ENCODE measurements at places on chromosomes 2 and 18. TPM values are rescaled to one million over a fixed set of nuclear protein-coding genes. Genes with fewer than 3 reads are reported as not detected.

DNA sequence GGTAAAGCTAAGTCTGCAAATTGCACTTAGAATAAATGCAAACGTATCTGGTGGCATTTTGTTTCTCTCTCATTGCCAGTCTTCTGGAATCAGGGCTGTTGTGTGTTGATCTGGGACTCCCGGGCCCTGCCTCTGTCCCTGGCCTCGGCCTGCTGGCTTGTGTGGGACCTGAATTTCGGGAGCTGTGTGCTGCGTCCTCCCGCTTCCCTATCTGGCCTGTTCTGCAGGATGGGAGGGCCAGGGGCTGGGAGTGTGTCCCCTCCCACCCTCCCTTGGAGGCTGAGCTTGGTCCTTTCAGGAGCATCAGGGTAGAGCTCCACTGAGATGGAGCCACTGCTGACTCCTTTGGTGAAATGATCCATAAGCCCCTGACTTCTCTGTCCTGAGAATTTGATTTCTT, 118.5 kb downstream of the ACKR3 start:
- no peak for DNase-seq

DNA sequence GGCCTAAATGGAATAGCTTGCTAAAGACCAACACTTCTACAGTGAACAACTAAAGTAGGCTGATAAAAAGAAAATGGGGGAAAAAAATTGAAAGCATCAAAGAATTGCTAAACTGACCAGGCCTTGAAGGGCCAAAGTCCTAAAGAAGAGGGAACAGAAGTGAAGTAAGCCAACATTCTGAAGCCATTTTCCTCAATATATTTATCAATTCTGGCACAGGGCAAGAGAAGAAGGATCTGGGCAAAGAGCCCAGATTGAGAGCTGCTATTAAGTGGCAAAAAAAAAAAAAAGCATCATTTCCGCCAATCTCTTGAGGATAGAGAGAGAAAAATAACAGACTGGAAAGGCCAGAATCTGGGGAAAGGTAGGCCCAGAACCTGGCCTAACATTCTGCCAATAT, 25.7 kb downstream of the FANCL start:
- DNase-seq: no peak

- peak; percentile 10 for DNase-seq
Measured at GRCh38 chr18:29191263-29191662, 1014.3 kb upstream of the CDH2 start.

- DNase-seq: no peak
Measured at GRCh38 chr2:168244318-168244717, 3.1 kb downstream of the STK39 start.

The MARCO gene
- total RNA-seq: not detected

GRCh38 chr2:15756882-15757819, 165.5 kb downstream of the DDX1 start:
- no peak for DNase-seq

- peak; percentile 76 for DNase-seq
Measured at GRCh38 chr2:227033471-227034148, 130.4 kb downstream of the COL4A4 start.

The LYPD1 gene
- 7.3 TPM for total RNA-seq
